GM12878 (cell line): ENCODE measurements at places on chromosomes 7 and 10.

- DNase-seq = no peak
Observed at GRCh38 chr10:35396560-35397434, 60.5 kb downstream of the CCNY start.

DNA sequence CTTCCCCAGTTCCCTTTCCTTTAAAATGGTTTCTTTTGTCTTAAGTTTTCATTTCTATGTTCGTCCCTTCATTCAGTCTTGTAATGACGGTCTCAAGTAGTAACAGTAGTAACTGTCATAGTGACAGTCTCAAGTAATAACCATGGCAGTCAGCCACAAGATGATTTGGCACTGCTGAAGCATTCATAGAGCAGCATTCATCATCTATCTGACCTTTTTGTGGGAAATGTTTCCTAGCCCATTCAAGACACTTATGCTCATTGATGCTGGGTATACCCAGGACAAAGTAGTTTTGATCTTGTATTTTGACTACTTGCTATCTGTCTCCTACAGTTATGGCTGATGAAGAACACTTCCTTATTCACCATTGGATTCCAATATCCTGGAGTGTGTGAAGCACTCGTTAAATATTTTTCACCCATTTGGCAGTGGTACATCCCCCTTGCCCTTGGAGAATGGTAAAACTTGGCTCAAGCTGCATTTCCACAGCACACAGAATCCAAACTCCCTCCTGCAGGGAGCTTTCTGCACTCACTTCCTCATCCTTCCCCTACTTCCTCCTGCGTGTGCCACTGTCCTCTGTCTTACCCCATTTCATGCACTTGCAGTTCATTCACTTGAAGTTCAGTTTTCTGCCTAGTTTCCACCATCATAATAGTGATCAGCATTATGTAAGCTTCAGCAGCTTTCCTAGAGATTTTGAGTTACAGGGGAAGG lies 19.0 kb downstream of the GIMAP4 start:
- no peak for DNase-seq

GRCh38 chr10:45308707-45309106 lies 6.7 kb downstream of the OR13A1 start:
- DNase-seq = peak; percentile 16

DNA sequence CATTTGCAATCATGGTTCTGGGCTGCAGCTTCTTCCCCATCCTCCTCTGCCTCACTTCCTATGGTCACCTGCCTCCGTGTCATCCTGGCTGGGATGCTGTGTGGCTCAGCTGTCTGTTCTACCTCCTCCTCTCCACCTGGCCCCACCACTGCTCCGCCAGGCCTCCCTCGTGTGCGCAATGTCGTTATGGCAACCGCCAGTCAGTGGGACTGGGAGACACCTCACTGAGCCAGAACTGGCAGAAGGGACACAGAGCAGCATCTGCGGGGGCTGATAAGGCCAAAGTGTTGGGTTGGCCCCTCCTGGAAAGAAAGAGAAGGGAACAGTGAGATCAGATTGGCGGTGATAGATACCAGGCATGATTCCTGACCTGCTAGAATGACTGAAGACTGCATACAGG lies 527.5 kb downstream of the INHBA start:
- no peak for DNase-seq

DNA sequence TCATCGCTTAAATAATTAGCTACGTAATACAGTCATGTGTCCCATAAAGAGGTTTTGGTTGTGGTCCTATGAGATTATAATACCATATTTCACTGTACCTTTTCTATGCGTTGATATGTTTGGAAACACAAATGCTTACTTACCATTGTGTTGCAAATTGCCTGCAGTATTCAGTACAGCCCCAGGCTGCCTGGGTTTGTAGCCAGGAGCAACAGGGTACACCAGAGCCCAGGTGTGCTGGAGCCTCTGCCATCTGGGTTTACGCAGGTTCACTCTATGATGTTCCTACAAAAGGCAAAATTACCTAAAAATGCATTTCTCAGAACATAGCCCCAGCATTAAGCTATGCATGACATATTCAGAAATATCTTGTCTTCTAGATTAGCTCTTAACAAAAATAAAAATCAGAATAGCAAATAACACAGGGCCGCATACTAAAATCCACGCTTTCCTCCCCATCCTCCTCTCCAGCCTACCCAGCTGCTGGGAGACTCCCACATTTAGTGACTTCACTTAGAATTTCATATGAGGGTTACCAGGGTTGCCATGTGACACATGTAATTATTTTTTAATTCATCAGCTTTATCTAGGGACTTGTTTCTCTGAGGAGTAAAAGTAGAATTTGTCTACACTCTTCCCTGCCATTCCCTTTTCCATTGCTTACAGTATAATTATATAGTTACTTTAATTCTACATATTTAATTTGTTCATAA lies 559.0 kb upstream of the ADARB2 start:
- DNase-seq = no peak

GRCh38 chr10:49153971-49154370 lies 20.1 kb upstream of the FAM170B start:
- no peak for DNase-seq

- DNase-seq = peak; percentile 57
Observed at GRCh38 chr7:81846398-81846797, 76.6 kb upstream of the HGF start.

GRCh38 chr10:95832216-95833041 lies 75.3 kb upstream of the CC2D2B start:
- peak; percentile 99 for DNase-seq

- DNase-seq = no peak
Observed at GRCh38 chr7:4959306-4959705, 319 bp upstream of the MMD2 start.

DNA sequence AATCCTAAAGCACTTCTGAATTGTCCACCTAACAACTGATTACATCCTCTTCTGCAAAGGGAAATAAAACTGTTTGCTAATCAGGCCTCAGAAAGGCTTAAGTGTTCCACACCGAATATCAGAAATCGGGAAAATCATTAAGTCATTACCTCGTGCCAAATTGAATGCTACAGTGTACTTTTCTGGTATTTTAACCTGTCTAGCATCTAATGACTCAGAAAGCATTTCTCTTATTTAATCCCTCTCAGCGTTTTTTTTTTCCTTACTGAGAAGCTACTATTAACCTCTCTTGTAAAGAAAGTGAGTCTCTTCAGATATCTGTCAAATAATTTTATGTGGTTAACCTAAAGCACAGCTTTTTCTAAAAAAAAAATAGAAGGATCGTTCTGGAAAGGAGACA lies 28.6 kb downstream of the VIM start:
- DNase-seq = no peak

DNA sequence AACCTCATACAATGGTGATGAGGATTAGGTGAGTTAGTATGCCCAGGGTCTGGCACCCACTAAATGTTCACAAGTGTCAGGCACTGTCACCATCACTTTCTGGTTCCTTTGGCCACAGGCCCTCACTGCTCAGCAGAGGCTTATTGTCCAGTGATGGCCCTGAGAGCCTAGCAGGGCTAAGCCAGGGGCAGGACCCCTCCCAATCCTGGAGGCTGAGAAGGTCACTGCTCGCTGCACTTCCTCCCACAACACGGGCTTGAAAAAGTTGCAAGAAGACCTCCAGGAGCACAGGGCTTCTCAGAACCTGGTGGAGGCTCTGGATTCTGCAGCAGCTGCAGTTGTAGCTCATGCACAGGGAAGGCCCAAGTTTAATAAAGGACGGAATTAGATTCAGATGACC lies 48.1 kb downstream of the DRGX start:
- no peak for DNase-seq

GRCh38 chr7:23467806-23468525 lies 2.3 kb downstream of the IGF2BP3 start:
- DNase-seq = no peak

DNA sequence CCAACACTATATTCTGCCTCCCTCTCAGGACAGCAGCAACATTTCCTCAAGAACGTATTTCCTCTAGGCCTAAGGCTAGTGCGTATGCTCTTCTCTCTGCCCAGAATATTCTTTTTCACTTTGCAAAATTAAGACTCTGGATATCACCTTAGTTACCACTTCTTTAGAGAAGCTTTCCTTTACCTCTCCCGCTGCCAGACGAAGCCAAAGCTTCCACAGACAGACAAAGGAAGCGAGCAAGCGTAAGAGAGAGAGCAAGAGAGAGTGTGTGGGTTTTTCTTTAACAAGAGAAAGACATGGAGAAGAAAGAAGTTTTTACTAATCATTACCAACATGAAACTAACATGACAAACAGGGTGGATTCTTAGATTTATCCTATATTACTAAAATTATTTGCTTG lies 64.1 kb downstream of the P4HA1 start:
- no peak for DNase-seq

DNA sequence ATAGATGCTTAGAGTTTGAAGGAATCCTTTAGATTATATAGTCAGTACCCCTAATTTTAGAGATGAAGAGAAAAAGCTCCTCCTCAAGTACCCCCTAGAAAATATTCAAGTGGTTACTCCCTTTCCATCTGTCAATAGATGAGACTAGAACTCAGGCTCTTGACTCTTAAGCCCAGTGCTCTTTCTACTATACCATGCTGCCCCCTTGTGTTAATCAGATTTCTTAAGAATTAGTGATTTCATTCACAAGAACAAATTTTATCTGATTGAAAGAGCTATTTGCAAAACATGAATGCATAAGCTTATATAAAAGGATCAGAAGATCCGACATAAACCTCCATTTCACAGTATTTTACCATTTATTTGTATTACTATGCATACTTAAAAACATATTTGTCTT lies 179.3 kb downstream of the TFEC start:
- DNase-seq = no peak

GRCh38 chr7:23546897-23547572 lies 15.3 kb upstream of the TRA2A start:
- peak; percentile 74 for DNase-seq

DNA sequence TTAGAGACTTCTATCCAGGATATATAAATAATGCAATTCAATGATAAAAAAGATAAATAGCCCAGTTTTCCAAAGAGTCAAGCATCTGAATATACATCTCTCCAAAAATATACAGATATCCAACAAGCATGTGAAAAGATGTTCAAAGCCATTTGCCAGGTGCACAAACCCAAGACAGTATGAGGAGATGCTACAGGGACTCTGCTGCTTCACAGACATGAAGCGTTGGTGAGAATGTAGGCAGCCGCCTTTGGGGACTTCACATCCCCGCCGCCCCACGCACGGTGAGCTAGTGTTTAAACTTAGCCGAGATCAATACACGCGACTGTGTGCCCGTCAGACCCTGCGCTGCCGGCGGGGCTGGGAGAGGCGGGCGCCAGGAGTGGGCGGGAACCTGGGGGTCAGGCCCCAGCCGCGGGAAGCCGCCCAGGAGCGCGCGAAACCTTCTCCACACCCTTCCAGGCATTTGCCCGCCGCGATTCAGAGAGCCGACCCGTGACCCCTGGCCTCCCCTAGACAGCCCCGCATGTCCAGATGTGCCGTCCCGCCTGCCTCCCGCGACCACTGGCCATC lies 927 bp upstream of the ALOX5 start:
- no peak for DNase-seq

DNA sequence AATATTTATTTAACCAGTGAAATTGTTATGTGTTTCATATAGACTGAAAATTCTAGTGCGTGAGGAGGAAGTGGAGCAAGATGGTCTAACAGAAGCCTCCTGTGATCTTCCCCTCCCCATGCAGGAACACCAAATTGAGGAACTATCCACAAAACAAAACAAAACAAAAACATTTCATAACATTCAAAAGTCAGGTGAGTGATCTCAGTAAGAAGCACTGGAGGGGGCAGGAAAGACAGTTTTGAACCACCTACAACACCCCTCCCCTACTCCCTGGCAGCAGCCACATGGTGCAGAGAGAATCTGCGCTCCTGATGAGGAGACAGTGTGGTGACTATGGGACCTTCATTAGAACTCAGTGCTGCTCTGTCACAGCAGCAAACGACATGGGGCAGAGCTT lies 221.9 kb upstream of the SEMA3C start:
- no peak for DNase-seq

GRCh38 chr7:112414855-112415490 lies 35.3 kb upstream of the IFRD1 start:
- DNase-seq = no peak

GRCh38 chr7:79620291-79620690 lies 166.8 kb upstream of the MAGI2 start:
- no peak for DNase-seq

DNA sequence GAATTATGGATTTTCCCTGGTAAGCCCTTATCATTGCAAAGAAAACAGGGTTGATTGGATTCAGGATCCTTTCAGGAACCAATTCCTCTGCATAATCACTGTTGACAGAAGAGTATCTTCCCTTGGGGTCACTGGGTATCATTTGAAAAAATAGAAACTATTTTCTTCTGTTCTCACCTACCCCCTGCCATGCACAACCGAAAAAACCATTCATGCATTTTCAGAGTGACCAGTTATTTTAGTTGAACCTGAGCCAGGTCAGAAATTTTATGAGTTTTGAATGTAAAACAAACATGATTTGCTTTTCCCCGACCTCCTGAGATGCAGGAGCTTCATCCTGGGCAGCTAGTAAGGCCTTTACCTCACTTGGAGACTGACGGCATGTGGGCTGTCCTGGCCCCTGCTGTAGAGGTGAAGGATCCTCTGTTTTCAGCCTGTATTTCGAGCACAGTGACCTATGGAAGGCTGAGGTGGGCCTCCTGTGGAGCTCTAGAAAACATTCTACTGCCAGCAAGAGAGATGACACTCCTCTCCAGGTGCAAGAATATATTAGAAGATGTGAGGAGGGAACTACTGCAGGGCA lies 30.1 kb downstream of the TMEM178B start:
- no peak for DNase-seq

DNA sequence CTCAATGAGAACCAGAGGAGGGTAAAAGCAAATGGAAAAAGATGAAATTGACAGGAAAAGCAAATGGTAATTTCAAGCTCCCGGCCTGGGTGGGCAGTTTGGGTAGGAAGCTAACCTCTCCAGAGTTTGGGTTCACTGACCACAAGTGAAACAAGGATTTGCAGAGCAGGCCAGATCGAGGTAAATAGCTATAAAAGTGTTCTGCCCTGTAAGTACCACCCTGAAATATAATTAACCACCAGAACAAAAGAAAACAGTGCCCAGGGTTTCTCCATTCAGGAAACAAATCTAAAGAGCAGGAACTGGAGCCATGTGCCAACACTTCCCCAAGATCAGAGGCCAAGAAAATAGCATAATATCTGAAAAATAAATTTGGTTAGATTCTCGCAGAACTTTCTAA lies 276.7 kb upstream of the MEOX2 start:
- DNase-seq = no peak

DNA sequence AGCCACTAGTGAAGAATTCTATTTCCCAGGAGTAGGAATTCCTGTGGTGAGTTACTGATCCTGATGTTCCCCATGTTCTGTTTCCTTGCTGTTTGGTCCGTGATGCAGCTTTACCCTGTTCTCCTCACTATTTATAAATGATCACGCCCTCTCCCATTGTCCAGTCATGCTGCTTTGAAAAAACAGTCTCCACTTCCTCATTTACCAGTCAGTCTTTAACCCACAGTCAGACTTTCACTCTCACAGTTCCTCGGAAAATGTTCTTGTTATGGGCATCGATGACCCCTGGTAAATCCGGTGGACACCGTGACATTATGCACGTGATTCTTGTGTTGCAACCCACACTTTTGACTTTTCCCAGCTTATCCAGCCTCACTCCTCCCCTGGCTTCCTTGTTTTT lies 14.4 kb downstream of the SCIN start:
- DNase-seq = peak; percentile 46
